T follicular helper cell (primary cell): ENCODE measurements at places on chromosomes 6 and 20.

DNA sequence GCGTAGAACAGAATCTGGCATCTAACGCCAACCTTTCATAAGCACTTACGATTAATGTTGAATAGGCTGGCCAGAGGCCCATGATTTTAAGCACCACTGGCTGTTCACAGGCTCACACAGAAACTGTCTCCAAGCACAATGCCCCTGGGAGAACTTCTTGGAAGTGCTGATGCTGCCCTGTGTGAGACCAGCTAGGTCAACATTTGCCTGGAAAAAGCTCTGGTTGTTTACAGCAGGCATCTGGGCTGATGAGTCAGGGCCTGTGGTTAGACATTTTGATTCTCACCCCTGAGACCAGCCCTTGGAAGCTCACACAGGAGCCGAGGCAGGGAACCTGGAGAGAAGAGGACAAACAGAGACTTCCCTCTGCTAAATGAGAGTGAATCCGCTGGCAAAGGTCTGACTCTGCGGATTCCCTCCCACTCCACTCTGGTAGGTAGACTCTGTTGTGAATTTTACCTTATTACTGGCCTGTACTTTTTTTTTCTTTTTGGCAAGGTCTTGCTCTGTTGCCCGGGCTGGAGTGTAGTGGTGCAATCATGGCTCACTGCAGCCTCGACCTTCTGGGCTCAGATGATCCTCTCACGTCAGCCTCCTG lies 6.8 kb upstream of the SULF2 start:
- DNase-seq: no peak

GRCh38 chr6:27771235-27771634 lies 141.0 kb downstream of the OR2B2 start:
- DNase-seq: no peak

DNA sequence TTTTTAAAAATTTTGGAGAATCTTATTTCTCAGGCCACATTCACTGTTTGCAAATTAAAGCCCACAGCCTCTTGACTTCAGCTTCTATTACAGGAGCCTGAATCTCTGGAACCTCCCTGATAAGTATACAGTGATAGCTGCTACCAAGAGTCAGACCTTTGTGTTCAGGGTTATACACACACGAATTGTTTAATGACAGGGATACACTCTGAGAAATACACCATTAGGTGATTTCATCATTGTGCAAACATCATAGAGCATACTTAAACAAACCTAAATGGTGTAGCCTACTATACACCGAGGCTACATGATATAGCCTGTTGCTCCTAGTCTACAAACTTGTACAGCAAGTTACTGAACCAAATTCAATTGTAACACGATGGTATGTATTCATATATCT lies 473.9 kb downstream of the PKHD1 start:
- no peak for DNase-seq

GRCh38 chr6:52571099-52571755 lies 5.6 kb downstream of the TRAM2 start:
- DNase-seq: no peak
